ENCODE measurements at places on chromosomes 7 and 10.

- DNase-seq: no peak
These were observed 404.9 kb downstream of the GLRX3 start for GRCh38 chr10:130541090-130541489.

GRCh38 chr7:54556121-54556520 lies 13.9 kb downstream of the VSTM2A start:
- DNase-seq: no peak

DNA sequence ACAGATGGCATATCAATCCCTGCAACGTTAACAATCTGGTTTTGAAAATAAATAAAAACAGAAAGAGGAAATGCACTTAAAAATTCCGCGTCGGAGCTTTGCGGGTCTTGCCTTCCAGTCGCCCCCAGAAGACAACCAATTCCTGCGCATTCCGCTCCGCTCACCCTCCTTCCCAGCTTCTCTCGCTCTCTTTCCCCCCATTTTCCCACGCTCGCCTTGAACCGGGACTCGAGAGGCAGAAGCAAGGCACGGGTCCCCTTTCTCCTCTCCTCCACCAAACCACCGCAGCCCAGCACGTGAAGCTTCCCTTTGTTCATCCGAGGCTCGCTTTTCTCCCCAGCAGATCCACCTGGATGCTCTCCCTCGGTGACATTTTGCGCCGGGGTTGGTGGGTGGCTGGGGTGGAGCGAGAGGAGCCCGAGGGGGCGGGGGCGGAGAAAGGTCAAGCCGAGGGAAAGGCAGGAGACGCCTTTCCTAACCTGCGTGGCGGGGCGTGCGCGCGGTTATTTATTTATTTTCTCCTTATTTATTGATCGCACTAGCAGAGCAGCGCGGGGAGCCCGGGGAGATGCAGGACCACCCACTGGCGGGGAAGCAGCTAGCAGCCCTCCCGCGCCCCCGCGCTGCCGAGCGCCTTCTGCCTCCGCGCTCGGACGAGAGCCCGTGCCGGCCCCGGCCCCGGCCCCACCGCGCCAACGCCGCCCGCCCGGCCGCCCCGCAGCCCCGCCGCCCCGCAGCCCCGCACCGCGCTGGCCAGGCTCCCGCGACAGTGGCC lies at the start of gene KCND2:
KCND2 (plus strand) TSS at position 475 of the 775 bp plus-strand sequence.
- no peak for DNase-seq

- DNase-seq: peak; percentile 5
These were observed 1.3 kb upstream of the PRKAG2 start for GRCh38 chr7:151877911-151878835.

DNA sequence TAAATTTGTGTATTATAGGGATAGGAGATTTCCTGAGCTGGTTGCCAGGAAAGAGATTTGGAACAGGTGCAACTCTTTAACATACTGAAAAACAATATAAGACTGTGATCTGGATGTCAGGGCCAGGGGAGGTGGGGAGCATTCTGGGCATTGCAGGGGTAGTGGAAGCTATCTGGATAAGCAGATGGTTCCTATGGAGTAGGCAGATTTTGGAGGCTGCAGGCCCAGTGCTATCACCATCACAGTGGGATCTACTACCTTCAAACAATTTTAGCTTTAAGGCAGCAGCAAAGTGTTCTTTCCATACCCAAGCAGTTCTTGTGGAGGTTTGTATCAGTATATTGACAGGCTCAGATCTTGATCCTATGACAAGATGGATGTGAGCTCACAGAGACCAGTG lies 71.1 kb downstream of the ADAM22 start:
- no peak for DNase-seq

GRCh38 chr10:22253580-22253882 lies 35.7 kb upstream of the EBLN1 start:
- peak; percentile 55 for DNase-seq

DNA sequence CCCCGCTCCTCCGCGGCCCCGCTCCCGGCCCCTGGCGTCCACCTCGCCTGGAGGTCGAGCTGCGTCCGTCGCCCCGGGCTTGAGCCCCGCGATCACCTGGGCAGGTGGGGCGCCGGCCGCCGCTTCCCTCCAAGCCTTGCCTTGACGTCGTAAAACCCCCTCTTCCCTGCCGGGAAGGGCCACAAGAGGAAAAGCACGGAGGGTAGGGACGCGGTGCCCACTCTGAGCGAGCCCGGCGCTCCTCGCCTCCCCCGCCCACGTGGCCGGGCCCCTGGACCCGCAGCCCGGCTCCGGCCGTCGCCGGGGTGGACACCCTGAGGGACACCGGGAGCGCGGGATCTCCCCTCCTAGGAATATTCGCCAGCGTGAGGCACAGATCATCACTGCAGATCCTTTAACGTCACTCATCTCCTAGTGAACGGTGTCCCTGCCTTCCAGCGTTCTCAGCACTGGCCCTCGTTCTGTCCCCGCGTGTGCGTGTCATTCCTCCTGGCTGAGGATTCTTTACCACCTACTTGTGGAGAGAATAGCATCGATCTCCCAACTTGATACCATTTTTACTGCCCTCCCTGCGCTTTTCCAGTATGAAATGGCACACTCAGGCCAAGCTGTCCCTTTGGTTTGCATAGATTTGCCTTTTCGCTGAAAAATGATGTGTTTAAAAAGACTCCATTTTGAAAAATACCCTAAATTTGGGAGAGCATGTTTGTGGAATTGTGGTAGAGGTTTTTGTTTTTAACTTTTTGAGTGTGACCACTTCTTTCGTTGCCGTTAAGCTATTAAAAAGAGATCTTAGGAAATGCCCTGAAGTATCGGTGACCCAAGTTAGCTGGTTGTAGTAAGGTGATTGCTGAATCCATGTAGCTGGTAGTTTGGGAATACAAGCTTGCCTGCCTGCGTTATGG lies 649 bp downstream of the ACTR3B start:
- no peak for DNase-seq

DNA sequence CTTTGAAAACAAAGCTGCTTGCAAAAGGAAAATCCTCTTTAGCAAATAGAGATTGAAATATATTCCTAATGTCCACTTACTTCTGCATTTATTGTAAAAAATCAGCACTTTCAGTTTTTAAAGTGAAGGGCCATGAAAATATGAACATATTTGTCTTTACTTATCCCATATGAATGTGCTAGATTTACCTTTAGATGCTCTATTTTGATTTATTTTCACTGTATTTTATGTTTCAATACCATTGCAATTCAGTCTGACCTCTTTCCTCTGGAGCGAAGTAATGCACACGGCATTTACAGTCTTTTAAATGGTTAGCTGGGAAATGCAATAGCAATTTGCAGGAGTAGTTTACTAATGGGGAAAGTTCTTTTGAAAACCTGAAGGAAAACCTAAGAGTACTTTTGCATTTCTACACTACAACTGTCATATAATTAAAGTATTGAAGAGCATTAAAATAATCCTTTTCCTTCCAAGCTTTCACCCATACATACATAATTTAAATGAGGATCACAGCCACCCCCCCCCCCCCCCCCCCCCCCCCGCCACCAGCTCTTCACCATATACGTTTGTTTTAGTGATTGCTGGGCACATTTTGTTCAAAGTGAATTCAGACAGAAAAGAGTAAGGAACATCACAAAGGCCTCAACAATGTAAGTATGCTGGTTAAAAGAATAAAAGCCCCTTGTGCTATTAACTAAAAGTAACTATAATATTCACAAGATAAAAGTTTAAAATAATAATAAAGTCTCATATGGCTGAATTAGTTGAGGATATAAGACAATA lies 3.5 kb downstream of the SKIDA1 start:
- no peak for DNase-seq

DNA sequence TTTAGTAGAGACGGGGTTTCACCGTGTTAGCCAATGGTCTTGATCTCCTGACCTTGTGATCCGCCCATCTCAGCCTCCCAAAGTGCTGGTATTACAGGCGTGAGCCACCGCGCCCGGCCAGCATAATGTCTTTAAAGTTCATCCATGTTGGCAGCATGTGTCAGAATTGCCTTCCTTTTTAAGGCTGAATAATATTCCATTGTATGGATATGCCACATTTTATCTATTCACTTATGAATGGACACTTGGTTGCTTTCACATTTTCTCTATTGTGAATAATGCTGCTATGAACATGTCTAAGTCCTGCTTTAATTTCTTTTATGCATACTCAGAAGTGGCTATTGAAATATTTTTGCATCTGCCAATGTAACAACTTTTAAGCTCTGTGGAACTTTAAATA lies 754.0 kb upstream of the GALNT17 start:
- no peak for DNase-seq

GRCh38 chr7:147012666-147013065 lies 896.1 kb downstream of the CNTNAP2 start:
- DNase-seq: no peak

- DNase-seq: no peak
These were observed 35.8 kb downstream of the MINDY3 start for GRCh38 chr10:15824498-15824897.

DNA sequence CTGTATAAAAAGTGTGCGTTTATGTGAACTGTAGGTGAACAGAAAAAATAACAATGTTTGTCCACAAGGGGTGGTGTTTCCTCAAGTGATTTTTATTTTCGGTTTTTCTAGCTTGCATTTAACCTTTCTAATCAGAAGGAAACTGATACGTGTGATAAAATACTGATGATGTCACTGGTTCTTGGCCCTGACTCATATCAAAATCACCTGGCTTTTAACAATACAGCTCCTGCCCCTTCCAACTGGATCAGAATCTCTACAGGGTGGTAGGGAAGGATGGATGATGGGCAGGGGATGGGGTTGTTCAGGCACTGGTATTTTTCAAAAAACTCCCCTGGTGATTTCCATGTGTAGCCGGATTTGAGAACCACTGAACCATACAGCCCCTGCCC lies 10.9 kb downstream of the NPFFR1 start:
- no peak for DNase-seq

DNA sequence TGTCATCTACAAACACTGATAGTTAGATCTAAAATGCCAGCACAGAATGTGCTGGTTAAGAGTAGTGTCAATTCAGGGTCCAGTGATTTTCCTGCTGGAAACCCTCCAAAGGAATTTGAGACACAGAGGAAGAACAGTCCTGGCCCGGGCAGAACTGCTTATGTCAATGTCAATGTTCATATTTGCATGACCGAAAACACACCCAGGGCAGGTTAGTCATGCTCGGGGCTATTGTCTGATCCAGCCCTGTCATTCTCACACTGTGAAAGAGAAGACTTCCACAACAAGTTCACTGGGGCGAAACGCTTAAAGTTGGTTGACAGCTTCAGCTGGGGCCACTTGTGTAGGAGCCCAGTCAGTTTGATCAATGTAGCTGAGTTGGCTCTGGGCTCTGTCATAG lies 139.3 kb downstream of the C1GALT1 start:
- no peak for DNase-seq

- DNase-seq: no peak
These were observed 52.7 kb downstream of the MTURN start for GRCh38 chr7:30187513-30187912.

DNA sequence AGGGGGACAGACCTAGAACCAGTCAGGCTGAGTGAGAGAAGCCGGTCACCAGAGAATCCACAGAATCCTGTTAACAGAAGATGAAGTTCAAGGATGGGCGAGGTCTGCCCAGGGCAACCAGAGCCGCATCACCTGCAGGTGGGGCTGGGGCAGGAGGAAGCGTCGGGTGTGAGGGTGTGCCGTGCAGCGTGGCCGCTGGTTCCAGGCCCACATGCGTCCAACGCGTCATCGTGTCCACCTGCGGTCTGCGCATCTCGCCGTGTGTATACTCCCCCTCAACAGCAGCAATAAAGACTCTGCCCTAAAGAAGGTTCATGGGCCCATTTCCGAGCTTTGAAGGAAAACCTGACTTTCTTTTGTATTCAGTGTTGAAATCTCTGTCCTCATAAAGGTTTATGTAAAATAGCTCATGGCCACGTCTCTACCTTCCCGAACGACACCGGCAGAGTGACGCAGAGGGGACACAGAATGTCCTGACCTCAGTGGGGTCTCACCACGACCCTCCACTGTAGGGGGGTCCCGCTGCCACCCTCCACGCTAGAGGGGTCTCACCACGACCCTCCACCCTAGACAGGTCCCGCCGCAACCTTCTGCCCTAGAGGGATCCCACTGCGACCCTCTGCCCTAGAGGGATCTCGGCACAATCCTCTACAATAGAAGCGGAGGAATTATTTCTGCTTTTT lies 446.9 kb downstream of the PTPRN2 start:
- DNase-seq: no peak

DNA sequence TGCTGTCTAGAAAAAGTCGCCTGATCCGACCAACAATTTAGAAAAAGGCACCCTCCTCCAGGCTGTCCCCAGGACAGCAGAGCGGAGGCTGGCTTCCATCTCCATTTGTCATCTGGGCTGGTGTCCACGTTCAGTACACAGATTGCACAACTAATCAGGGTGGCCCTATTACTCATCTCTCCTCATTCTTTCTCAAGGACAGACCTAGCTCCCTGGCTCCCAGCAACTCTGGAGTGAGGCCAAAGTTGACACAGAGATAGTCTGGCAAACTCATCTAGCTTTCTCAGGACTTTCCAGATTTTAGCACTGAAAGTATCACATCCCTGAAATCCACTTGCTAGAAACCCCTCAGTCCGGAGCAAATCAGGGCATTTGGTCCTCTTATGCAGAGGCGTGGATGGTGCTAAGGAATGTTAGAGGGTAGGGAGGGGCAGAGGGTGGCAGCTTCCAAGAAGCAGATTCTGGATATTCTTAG lies 75.1 kb downstream of the DNAH11 start:
- DNase-seq: no peak
